ENCODE measurements at places on chromosomes 4 and X. TPM values are rescaled to one million over a fixed set of nuclear protein-coding genes. Genes with fewer than 3 reads are reported as not detected.

The KCTD8 gene
- 3.6 TPM for total RNA-seq

The ENPP6 gene
- total RNA-seq = 0.09 TPM

The MGAT4D gene
- not detected for total RNA-seq

The NIPAL1 gene
- 7.2 TPM for total RNA-seq

The SLC10A7 gene
- total RNA-seq = 3.3 TPM

The RPL34 gene
- total RNA-seq = 1,253 TPM

The IL13RA2 gene
- total RNA-seq = not detected

The SLC6A8 gene
- 112 TPM for total RNA-seq

The EGFL6 gene
- total RNA-seq = 0.96 TPM

The CBR4 gene
- 48.1 TPM for total RNA-seq

The TMSB15B gene
- 11.4 TPM for total RNA-seq

The TLR1 gene
- 0.34 TPM for total RNA-seq

The CSAG3 gene
- total RNA-seq = 14.1 TPM

The ALPK1 gene
- 0.50 TPM for total RNA-seq

The GPR82 gene
- not detected for total RNA-seq

The ARSD gene
- 6.0 TPM for total RNA-seq

The HPGDS gene
- not detected for total RNA-seq

The IL1RAPL2 gene
- 0.07 TPM for total RNA-seq

The PCDH10 gene
- total RNA-seq = 13.9 TPM

The PRSS48 gene
- total RNA-seq = not detected

The PWWP3B gene
- 0.52 TPM for total RNA-seq

The SUPT20HL1 gene
- total RNA-seq = not detected

The MBTPS2 gene
- 8.4 TPM for total RNA-seq

The AREG gene
- total RNA-seq = 0.32 TPM

The REPS2 gene
- total RNA-seq = 3.5 TPM

The TCEAL6 gene
- total RNA-seq = 0.81 TPM

The NDNF gene
- total RNA-seq = 2.4 TPM

The CFI gene
- total RNA-seq = not detected

The USP17L11 gene
- not detected for total RNA-seq

The KDM6A gene
- 52.0 TPM for total RNA-seq

The SSX2B gene
- not detected for total RNA-seq

The LARP7 gene
- total RNA-seq = 46.2 TPM

Data from WTC11 (cell line).